Stimulated activated naive CD8-positive, alpha-beta T cell treated with anti-CD3 and anti-CD28 coated beads, Interleukin-15, Interleukin-2, amounts not matched to agents 100 U/mL and 50 U/mL, for 24 hours (primary cell): ENCODE measurements at places on chromosomes 7 and 10.

DNA sequence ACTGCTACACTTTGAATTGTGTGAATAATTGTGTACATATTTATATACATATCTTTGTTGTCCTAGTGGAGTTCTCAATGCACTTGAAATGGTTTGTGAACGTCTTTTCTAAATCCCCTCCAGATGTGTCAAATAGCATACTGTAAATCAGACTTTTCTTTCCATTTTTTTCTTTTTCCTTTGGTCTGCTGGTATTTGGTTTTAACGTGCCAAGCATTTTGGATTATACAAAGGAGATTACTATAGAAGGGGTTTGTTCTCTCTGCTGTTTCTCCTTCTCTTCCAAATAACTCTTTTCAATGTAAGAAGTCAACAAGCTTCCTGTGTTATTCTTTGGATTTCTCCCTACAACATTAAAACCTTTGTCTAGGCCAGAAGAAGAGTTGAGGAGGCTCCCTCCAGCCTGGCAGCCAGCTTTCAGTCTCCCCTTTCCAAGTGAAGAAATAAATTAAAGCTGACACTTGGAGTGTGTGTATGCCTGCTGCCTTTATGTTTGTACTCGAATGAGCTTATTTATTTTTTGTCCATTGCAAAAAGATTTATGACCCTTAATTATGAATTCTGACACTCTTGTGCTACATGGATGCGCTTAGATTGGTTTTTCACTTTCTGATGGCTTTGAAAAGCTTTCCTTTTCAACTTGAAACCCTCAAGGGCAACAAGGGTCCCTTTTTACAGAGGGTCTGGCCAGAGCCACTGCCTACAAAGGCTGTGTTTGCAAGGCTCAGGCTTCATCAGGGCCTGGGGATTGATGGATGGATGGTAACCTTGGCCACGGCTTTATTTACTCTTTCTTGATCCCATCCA is 107.8 kb downstream of the RAB18 start:
- DNase-seq: no peak

GRCh38 chr7:127039541-127039940 is 213.2 kb downstream of the GRM8 start:
- no peak for DNase-seq

GRCh38 chr7:155362380-155363145 is 64.9 kb downstream of the INSIG1 start:
- DNase-seq: no peak

DNA sequence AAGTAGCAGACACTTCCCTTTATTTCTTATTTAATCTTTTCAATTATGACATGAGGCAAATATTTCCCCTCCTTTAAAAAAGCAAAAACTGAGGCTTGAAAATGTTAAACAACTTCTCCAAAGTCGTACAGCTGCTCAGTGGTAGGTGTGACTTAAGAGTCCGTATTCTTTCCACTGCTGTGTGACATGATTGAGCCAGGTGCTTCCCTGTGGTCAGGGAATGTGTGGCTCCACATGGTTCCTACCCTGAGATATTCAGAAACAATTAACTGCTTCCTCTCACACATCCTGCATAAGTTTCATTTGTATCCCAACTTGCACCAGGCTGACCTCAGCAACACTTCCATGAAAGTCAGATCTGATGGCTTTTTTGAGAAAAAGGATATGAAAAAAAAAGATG is 13.6 kb downstream of the OPALIN start:
- no peak for DNase-seq

DNA sequence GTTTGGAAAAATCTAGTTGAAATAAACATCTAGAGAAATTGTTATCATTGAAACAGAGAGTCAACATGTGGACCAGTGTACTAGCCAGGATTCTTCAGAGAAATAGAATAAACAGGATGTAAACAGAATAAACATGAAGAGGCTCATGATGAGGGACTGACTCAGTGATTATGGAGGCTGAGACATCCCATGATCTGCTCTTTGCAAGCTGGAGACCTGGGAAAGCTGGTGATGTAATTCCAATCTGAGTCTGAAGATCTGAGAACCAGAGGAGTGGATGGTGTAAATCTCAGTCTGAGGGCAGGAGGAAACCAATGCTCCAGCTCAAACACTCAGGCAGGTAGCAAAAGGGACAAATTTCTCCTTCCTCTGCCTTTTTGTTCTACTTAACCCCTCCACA is 62.9 kb upstream of the FAM180A start:
- no peak for DNase-seq

- no peak for DNase-seq
Measured at GRCh38 chr7:105655067-105655466, 73.8 kb upstream of the EFCAB10 start.

- DNase-seq: peak; percentile 68
Measured at GRCh38 chr10:16779384-16779915, 37.8 kb downstream of the RSU1 start.

DNA sequence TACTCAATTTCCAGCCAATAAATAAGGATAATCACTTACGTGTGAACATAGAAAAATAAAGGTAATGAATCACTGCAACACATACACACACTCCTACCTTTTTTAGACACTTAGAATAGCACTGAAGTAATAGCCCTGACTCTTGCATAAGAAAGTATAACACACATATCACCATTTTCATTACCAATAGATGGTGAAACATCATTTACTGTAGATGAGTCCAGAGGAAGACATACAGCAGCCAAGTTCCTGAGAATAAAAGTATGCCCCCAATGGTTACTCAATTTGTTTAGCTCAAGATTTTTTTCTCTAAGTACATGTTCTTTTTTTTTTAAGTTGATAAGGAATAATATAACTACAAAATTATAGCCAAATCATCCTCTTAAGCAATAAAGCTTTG is 316.3 kb downstream of the PARD3 start:
- no peak for DNase-seq

- no peak for DNase-seq
Measured at GRCh38 chr7:144110272-144110671, 889 bp downstream of the OR2A2 start.

GRCh38 chr7:18570890-18571478 is 75.4 kb downstream of the HDAC9 start:
- no peak for DNase-seq
